ENCODE measurements at places on chromosomes 1 and 21. TPM values are rescaled to one million over a fixed set of nuclear protein-coding genes. Genes with fewer than 3 reads are reported as not detected.

DNA sequence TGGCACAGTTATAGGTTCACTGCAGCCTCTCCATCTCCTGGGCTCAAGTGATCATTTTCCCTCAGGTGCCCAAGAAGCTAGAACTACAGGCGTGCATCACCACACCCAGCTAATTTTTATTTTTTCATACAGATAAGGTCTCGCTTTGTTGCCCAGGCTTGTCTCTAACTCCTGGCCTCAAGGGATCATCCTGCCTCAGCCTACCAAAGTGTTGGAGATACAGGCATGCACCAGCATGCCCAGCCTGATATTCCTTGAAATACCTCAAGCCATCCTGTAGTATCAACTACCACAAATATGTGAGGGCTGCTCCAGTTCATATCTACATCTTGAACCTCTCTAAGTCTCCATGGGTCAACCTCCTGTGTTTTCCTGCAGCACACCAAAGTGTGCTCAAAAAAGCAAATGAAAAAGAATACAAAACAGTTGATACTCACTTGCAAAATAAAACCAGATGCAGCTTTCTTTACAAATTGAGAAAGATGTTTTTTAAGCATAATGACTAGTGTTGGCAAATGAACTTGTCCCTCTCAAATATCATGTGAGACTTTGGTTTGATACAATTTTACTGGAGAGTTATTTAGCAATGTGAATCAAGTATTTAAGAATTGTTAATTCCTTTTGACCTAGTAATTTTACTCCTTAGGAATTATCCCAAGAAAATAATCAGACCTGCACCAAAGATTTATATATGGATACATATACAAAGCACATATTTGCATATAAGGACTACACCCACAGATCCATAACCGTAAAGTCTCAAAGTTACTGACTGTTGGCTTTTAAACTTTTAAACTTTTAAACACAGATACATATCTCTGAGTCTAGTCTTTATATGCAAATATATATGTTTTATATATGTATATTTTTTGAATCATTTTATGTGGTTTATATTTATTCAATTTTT lies 197.7 kb downstream of the NRIP1 start:
- no peak for DNase-seq

- DNase-seq, result no peak
These were observed 186.9 kb downstream of the VPS13D start for GRCh38 chr1:12416744-12417143.

GRCh38 chr1:219771080-219771479 lies 157.3 kb downstream of the SLC30A10 start:
- peak; percentile 100 for DNase-seq

DNA sequence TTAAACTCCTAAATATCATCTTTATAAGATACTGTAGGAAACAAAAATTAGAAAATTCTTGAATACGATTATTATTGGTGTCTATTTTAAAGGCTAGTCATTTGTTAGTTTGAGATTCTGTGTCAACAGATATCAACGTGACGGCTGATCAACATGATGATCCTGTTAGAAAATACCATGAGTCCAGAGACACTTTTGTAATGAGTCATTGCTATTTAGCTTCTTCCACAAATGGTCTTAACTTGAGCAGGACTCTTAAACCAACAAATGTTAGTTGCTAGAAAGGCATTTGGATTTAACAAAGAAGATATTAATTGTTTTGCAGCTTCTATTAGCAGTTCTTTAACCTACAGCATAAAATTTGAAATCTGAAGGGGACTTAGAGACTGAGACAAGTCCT lies 131.2 kb downstream of the TGFB2 start:
- DNase-seq, result peak; percentile 70

DNA sequence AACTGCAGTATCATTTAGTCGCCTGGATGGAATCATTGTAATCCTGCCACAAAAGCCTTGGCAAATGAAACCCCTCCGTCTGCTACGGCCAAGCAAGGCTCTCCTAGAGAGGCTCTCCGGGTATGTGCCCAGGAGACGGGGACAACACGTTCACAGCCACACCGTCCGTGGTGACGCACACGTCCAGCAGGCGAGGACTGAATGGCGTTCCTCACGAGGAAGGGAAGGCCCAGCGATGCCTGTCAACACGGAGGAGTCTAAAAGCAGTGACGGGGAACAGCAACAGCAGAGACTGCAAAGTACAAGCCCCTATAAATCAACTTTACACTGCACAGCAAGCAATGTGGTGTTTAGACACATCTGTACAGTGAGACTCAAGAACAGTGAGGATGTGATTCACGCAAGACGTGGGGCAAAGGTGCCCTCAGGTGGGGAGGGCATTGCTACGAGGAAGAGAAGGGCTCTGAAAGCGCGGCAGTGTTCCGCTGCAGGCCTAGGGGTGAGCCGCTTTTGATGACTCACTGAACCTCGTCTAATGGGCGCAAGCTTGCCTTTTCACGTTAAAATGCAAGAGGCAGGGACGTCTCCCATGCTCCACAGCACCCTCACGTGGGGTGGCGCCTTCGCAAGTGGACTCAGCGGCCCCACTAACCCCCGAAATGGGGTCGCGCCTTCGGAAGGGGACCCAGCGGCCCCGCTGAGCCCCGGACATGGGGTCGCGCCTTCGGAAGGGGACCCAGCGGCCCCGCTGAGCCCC lies 6.8 kb downstream of the WRAP73 start:
- no peak for DNase-seq

DNA sequence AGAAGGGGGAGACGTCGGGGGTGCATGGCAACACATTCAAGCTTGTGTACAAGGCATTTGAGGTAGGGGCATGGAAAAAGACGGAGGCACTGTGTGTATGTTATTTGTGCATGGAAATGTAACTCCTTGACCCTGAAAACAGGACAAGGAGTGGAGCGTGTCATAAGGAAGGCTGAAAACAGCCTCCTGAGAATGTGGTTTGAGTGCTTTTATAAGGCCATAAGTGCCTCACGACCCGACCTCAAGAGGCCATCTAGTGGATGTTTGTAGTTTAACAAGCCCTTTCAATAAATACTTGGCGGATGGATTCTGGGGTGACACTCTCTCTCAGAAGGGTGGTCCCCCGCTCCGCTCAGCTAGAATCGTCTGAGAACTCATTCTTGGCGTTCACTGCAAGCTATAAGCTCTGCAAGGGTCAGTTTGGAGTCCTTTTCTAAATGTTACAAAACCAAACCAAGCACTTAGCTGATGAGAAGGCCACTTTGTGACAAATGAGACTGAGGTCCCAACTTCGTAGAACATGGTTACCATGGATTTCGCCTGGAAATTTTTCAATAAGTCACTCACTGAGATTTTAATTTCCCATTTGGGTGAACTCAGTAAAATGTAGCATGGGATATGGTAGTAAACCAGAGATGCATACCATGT lies 38.8 kb upstream of the CLCA4 start:
- DNase-seq, result peak; percentile 40

GRCh38 chr1:243258731-243259130 lies 2.9 kb downstream of the SDCCAG8 start:
- no peak for DNase-seq

- DNase-seq, result no peak
These were observed 85.3 kb downstream of the HHIPL2 start for GRCh38 chr1:222462601-222463000.

GRCh38 chr1:59986516-59987310 lies 60.1 kb upstream of the CYP2J2 start:
- DNase-seq, result no peak

DNA sequence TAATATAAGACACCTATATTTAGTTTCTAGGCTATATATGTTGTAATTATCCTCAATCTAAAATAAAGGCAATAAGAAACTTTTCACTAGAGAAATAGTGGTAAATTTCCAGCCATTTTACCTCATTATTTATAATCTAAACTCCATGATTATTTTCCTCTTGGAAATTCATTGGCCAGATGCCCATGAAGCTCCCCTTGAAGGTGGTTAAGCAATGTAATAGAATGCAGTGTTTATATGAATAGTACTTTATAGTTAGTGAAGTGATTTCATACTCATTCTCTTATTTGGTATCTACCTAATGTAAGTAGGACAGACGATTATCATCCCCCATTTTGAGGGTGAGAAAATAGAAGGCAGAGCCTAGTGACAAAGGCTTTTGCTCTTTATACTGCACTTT lies 26.5 kb downstream of the NFYC start:
- DNase-seq, result no peak

GRCh38 chr1:206039046-206039973 lies 13.7 kb upstream of the RHEX start:
- no peak for DNase-seq

DNA sequence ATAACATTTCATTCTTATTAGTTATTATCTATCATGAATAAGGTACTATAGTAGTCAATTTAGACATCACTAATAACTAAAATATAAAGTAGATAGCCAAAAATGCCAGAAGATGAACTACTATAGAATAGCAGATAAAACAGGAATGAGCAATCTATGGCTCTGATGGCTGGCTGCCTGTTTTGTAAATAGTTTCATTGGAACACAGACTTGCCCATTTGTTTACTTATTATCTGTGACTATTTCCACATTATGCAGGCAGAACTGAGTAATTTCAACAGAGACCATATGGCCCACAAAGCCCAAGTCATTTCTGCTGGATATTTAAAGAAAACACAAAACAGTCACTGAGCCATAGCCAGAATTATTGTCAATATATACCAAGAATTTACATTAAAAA lies 222.1 kb downstream of the COL24A1 start:
- DNase-seq, result no peak

FNDC10 gene
- 5.1 TPM for total RNA-seq

FOXD3 gene
- total RNA-seq, result not detected

Measured in MCF 10A (cell line).